Suppressor macrophage treated with lipopolysaccharide for 1 hour (primary cell): ENCODE measurements at places on chromosomes 11 and 22.

GRCh38 chr11:94968334-94968958 lies 4.9 kb downstream of the CWC15 start:
- DNase-seq: peak; percentile 20

DNA sequence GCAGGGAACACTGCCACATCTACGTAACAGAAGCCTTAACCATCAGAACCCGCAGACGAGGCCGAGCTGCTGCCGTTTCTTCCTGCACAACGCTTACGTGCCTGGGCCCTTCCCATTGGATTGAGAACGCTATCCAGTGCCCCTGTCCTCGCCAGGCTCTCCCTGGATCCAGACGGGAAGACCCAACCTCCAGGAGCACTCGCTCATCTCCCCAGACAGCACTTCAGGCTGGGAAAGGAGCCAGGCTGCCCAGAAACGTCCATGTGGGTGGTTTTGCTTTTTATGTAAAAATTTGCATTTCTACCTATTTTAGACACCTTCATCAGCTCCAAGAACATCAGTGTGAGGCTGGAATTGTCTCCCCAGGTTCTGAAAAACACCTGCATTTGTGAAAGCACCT lies 7.3 kb upstream of the CRYBB3 start:
- DNase-seq: no peak

DNA sequence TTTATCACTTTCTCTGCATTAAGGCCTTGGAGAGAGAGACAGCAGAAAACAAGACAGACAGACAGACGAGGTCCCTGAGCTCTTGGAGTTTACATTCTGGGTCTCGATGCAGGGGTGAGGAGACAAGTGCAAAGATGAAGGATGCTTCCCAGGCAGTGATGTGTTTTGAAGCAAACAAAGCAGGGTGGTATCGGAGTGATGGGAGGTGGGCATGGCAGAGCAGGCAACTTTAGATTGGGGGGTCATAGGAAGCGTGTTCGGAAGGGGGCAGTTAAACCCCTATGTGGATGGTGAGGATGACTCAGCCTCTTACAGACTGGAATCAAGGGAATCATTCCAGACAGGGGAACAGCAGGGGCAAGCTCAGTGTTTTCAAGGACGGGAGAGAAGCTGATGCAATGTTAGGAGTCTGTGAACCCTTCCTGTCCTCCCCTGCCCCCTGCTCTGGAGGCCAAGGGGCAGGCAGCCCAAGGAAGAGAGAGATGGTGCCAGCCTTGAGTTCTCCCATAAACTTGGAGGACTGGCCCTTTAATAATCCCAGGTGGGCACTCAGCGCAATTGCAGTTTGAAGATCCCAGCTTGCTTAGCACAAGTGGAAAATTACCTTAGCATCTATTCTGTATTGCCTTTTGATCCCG lies 180.2 kb downstream of the CHST1 start:
- no peak for DNase-seq

DNA sequence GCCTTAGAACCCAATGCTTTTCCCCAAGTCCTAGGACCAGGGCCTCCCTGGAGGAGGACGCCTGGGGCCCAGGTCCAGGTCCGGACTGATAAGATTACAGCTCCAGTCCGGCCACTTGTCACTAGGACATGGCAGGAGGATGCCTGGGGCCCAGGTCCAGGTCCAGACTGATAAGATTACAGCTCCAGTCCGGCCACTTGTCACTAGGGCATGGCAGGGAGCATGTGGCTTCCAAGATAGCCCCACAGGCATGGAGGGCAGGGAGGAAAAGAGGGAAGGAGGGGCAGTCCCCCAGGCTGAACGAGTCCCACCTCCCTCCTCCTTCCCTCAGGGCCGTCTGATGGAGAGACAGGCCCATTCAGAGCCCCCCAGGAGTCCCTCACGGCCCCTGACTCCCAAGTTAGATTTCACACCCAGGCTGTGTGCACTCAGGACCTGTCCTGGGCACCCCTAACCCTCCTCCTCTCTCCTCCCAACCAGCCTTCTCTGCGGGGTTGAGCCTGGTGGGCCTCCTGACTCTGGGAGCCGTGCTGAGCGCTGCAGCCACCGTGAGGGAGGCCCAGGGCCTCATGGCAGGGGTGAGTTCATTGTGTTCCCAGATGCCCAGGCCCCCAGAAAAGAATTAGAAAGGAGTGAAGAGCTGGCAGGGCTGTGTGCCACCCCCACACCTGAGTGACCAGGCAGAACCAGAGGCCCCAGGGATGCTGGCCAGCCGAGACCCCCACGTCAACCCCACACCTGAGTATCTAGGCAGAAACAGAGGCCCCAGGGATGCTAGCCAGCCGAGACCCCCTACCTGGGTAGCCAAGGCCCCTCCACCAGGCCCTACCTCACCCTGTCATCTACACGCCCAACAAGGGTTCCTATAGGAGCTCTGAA lies 2.1 kb downstream of the TSPAN32 start:
- no peak for DNase-seq

DNA sequence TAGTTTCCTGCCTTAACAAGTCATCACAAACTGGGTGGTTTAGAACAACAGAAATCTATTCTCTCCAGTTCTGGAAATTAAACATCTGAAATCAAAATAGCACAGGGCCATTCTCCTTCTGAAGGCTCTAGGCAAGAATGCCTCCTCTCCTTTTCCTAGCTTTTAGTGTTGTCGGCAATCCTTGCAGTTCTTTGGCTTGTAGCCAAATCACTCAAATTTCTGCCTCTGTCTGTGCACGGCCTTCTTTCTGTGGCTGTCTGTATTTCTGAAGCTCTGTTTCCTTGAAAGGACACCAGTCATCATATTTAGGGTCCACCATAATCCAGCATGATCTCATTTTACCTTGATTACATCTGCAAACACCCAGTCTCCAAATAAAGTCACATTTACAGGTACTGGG lies 795.5 kb downstream of the METTL15 start:
- DNase-seq: no peak

GRCh38 chr11:108733479-108734116 lies 68.7 kb downstream of the DDX10 start:
- peak; percentile 83 for DNase-seq

DNA sequence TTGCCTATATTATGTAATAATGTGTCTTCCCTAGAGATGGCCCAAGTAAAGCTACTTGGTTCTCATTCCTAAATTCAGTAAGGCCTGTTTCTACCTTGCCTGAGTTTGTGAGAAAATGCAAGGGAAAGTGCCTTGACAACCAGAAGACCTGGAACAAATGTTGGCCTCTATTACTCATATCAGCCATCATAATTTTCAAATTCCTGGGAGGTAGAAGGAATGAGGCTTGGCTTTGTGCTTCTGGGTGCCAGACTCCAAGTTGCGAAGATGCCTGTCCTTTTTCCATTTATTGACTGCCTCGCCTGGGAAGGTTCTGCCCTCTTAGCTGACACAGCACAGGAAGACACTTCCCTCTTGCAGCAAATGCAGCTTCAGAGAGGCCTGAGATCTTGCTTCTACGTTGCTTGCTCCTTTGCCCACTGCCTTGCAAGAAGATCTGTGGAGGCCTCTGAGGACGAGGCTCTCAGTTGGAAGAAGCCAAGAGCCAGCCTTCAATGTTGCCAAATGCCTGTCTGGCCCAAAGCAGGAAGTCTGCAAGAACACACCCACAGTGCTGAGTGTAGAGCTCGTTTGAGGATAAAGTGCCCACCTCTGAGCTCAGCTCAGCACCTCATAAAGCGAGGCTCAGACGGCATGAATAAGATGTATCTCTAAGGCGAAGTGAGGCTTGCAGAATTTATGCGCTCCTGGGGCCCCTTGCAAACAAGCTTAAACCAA lies 120.1 kb downstream of the GALNT18 start:
- no peak for DNase-seq

DNA sequence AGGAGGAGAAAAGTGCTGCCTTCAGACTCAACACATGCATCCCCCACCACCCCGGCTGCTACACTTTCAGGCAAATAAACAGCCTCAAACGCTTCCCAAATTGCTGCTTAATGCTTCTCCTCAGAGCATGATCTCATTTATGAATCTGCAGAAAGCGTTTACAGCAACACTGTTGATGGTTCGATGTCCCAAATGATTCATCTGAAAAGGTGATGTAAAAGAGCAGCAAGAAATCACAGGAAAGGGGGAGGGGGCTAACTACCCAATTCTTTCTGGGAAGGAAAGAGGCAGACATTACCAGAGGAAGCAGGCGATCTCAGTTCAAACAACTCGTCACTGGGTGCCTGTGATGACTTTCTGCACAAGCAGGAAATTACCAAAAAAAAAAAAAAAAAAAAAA lies 119.6 kb downstream of the TENM4 start:
- DNase-seq: no peak

DNA sequence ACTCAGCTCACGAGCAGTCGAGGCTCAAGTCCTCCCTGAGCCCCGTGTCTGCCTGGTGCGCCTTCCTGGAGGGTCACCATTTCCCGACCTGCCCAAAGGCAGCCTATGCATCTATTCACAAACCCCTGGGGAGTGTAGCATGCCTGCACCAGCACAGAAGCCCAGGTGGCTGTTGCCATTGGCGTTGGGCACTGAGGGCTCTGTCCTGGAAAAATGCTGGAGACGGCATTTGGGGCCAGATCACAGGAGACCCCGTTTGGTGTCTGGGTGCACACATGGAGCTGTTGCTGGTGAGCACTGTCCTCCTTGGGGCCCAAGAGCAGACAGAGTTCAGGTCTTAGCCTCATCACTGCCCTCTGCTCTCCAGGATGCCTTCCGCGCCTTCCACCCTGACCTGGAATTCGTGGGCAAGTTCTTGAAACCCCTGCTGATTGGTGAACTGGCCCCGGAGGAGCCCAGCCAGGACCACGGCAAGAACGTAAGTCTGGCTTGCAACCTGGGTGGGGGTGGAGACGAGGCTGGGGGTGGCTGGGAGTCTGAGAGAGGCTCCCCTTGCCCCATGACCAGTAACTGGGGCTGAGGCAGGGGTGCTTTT lies 9.4 kb downstream of the FADS2 start:
- no peak for DNase-seq

GRCh38 chr11:14306481-14306880 lies 52.5 kb downstream of the RRAS2 start:
- no peak for DNase-seq

DNA sequence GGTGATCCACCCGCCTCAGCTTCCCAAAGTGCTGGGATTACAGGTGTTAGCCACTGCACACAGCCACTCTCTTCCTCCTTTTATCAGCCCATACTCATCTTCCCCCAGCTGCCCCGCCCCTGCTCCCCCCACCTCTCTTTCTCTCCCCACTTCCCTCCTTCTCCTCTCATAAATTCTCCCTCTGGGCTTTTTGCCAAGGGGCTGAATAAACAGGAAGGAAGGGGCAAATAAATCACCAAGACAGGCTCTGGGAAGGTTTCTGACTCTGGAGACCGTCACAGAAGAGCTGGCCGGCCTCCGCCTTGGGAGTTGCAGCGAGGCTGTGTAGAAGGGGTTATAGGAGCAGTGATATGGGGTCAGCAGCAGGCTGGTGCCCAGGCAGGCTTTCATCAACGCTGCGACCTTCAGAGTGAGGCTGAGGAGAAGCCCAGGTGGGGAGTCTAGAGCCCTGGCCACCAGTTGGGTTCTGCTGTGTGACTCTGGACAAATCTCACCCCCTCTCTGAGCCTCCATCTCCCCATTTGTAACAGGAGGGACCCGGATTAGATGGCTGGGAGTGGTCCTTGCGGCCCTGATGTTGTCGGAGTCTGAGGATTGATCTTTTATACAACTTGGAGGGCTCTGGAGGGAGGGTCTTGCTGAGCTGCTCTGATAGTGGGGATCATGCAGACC lies 62.6 kb upstream of the RASD2 start:
- DNase-seq: peak; percentile 84

DNA sequence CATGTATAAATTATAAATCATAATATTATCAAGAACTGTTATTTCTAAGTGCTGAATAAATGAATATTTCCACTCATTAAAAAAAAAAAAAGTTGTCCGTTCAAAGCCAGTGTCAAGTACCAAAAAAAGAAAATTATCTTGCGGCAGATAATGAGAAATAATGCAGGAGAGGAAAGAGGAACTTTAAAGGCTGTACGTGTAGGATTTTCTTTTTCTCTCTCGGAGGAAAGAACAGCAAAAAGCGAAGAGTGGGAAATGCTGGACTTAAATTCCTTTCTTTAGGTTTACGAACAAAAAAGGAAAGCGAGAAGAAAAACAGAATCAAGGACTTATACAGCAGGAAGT lies 999 bp upstream of the CCDC83 start:
- DNase-seq: no peak

DNA sequence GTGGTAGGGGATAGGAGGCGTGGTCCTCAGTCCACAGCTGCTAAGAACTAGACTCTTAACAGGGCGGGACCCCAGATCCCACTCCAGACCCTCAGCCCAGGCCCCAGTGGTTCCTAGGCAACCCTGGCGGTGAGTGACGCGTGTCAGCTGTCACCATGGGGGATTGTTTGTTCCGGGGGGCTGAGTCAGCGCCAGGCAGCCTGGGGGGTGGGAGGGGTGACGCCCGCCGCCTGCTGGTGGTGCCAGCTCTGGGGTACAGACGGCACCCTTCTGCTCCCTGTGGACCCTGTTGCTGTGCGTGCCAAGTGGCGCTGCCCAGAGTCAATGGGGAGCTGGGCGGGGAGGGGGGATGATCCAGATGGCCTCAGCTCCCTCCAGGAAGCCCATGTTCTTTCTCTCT lies 2.5 kb downstream of the CNIH2 start:
- no peak for DNase-seq

GRCh38 chr11:882596-882995 lies 28.0 kb downstream of the CHID1 start:
- no peak for DNase-seq

DNA sequence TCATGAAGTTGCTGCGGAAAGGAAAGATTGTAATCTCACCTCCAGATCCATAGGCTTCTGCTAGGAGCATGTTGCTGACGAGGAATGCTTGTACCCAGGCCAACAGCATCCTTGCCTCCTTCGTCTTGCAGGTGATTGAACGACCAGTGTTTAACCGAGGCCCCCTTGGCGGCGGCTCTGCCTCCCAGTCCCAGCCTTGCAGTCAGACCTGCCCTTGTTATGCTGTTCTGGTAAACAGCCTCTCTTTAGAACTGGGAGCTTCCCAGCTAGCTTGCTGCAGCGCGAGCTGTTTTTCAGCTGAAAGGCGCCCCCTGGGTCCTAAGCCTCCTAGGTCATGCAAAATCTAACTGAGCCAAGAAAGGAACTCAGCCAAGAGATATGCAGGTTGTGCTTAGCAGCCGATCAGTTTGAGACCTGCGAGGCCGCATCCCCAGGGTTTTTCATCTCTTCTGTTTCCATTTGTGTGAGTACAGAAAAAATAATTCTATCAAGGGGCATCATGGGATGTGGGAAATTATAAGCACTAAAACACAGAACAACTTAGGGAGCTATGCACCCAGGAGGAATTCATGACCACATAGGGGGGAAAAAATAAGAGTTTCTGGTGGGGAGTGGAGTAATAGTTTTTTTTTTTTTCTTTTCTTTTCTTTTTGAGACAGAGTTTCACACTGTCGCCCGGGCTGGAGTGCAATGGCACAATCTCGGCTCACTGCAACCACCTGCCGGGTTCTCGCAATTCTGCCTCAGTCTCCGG lies at the start of gene PIK3IP1:
TSS of gene PIK3IP1 (minus strand) at position 253 of the 754 bp plus-strand sequence. CDS start at position 109, 144 bp downstream.
- DNase-seq: peak; percentile 85

GRCh38 chr11:67433536-67434394 lies 3.7 kb downstream of the PTPRCAP start:
- no peak for DNase-seq

DNA sequence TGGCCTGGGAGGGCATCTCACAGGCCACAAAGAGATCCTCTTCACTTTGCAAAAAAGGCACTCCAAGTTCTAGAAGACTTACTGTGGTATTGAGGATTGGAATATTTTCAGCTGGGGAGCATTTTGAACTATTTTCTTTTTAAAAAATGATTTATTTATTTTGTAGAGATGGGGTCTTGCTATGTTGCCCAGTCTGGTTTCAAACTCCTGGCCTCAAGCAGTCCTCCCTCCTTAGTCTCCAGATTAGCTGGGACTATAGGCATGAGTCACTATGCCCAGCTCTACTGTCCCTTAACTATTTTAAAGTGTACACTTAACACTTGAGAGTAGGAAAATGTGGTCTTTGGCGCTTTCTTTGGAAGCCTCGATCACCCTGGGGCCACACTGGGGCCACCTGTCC lies 24.9 kb upstream of the DGCR8 start:
- no peak for DNase-seq
